Epithelial cell of alveolus of lung (primary cell): ENCODE measurements at places on chromosomes 2 and 18. TPM values are rescaled to one million over a fixed set of nuclear protein-coding genes. Genes with fewer than 3 reads are reported as not detected.

The RUFY4 gene
- not detected in 2 replicates for total RNA-seq

The TRIM43B gene
- total RNA-seq, result not detected in 2 replicates

The CAPN14 gene
- 0.08 TPM in 1 of 2 replicates, not detected in the other for total RNA-seq

The PDE1A gene
- 0.13 and 15.3 TPM in 2 replicates for total RNA-seq

The ALK gene
- not detected in 2 replicates for total RNA-seq
